Stimulated activated CD4-positive, alpha-beta T cell treated with anti-CD3 and anti-CD28 coated beads, Interleukin-4, amount 100 ng/mL, for 24 hours (primary cell): ENCODE measurements at places on chromosomes 3 and 15.

- DNase-seq: peak; percentile 0
Observed at GRCh38 chr15:101045835-101046691, 126.9 kb downstream of the LRRK1 start.

- DNase-seq: no peak
Observed at GRCh38 chr15:62503451-62503850, 338.4 kb upstream of the C2CD4B start.

DNA sequence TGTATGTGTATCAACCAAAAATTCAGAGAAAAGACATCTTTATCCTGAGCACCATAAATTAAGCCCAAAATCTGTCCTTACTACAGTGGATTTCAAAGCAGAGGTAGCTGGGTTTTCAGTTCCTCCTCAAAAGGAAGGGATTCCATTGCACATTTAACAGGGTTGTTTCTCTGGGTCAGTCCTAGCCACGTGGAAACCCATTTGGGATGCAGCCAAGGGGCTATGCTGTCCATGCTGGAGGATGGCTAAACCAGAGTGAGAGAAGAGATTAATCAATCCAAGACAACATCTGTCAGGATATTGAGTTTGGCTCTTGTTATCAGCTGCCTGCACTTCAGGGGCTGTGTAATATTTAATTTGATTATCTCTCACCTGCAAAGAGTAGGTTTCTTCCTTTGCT, 28.1 kb downstream of the LSAMP start:
- DNase-seq: no peak

DNA sequence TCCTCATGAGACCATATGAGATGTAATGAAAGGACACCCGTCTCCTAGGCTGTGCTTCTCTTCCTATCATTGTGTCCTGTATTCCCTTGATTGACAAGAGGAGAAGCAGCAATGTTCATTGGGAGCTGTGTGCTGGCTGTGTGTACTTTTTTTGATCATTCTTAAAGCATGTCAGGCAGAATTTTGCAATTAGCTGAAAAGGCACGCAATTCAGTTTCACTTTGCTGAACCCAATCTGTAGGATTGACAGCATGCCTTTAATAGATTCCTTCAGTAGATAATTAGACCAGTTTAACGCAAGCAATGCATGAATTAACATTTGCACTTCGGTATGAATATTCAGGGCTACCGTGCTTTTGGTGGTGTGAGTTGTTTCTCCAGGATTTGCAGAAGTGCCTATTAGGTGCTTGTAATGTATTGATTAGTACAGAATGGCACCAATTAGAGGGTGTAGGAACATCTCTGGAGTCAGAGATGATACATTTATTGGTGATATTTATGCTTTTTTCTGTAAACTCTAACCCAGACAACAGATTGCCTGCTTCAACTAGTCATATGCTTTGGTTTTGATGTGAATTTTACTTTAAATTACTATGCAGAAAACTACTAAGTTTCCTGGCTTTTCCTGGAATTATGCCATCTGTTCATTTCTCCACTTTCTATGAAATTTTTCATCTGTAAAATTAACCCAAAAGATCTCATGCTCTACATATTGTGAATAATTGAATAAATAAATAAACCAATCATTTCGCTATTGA, 114.3 kb downstream of the NSUN3 start:
- no peak for DNase-seq

DNA sequence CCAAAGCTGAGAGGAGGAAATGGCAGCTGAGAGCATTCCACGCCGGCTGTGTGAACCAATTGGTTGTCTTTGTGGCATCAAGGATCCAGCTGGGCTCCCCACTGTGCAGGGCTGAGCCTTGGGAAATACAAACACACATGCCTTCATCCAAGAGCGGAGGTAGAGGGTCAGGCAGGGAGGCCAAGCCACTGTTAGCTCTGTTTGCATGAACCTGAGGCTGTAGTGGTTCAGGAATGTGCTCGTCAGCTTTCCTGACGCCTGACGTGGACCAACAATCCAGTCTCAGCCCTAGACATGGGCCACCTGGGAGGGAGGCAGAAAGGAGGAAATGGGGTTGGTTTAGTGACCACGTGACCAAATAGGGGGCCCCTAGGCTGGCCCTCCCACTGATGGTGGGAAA, 276.9 kb downstream of the TLE3 start:
- no peak for DNase-seq

GRCh38 chr15:64162478-64162868, 349 bp downstream of the PPIB start:
- no peak for DNase-seq

DNA sequence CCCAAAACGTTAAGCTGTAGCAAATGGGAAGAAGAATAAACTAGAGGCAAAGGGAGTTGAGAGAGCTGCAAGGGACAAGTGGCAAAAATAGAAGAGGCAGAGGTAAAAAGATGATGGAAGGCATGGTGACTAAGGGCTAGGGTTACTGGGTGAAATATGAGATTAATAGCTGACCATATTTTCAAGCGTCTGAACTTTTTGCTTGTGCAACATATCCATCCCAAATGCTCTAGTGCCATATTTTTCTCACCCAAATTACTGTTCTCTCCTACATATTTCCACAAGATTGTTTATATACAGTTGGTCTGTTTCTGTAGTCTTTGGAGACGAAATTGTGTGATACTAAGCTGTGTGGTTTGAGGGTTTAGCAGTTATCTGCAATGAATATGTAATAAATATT, 145.5 kb downstream of the GMNC start:
- DNase-seq: no peak

DNA sequence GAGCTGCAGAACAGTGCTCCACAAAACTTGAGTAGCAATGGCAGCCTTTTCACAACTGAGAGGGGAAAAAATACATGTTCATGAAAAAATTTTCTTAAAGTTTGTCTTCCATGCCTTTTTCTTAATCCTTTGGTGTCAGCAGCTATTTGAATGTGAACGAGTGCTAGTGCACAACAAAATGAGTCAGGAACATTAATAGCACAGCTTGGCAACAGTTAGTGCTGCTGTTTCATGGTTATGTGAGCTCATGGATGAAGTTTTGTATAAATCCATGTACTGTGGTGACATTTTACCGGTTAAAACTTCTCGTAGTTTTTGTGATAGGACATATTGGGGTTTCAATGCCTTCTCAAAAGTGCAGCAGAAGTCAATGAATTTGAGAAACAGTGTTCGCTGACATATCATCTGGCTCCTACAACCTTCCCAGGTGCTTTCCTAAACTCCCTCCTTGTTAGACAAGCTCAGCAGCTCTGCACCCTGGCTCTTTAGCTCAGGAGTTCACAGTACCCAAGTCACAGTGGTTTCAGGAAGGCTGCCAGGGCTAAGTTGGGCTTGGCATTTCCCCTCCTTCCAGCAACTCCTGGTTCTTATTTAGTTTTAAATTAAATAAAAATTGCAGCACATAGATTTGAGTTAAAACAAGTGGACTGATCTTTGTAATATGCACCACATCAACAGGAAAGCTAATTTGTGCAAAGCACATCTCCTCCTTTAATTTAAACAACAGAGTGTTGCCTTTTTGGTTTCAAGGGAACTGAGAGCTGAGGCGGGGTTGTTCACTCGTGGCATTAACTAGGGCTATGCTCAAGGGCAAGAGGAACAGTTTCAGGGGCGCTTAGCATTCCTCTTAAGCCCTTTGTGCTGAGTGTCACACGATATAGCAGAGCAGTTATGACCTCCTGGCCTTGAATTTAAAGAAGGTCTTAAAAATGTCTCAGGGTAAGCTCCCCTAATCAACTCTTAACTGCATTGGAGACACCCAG, 362.8 kb downstream of the CHST2 start:
- no peak for DNase-seq

DNA sequence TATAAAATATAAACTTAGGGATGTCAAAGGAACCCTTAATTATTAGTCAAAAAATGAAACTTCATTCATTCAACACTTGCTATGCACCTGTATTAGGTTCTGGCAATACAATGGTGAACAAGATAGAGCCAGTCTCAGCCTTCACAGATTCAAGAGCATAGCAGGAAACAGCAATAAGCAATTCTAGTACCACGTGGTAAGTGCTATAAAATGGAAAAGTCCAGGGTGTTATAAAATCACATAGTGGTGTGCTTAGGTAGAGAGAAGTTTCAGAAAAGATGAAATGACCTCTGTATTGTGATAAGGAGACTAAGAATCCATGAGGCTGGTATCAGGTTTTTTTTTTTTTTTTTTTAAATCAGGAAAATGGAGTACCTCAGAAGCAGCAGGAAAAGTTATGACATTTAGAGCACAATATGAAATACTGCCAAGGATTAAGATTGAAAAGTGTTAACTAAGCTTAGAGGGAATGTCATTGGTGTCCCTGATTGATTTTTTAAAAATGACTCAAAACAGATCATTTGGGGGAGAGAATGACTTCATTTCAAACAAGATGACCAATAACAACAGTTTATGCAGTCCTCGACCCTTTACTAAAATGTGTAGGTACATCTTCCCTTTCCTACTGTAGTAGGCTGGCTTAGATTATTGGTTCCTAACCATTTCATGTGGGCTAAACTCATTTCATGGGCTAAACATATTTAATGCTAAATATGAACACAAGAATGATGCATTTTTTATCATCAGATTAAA, 5.0 kb downstream of the TOMM70 start:
- DNase-seq: no peak

DNA sequence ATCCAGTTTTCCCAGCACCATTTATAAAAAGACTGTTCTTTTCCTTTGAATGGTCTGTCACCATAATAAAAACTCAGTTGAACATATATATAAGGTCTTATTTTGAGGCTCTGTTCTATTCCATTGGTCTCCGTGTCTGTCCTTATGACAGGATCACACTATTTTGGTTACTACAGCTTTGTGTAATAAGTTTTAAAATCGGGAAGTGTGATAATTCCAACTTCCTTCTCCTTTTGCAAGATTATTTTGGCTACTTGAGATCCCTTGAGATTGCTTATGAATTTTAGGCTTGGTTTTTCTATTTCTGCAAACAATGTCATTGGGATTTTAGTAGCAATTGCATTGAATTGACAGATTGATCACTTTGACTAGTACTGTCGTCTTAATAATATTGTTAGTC, 35.7 kb downstream of the SACM1L start:
- DNase-seq: no peak

GRCh38 chr3:28268989-28269388, 27.6 kb downstream of the CMC1 start:
- no peak for DNase-seq

DNA sequence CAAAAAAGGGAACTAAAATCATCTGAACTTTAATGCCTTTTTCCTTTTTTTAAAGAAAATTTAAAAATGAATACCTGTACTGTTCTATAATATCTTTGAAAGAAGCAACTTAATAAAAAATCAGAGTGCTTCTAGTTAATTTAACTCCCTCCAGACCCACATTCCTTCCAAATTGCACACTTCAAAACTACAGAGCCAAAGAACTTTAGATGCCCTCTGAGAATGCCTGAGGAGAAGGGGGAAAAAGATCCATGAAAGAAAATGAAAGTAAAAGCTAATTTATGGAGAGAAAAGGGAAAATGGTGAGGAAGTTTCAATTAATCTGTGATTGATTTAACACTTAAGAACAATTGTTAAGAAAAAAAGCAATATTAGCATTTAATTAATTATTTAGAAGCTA, 1141.6 kb downstream of the IGSF11 start:
- no peak for DNase-seq

GRCh38 chr3:195068084-195069080, 202.6 kb downstream of the XXYLT1 start:
- DNase-seq: no peak

DNA sequence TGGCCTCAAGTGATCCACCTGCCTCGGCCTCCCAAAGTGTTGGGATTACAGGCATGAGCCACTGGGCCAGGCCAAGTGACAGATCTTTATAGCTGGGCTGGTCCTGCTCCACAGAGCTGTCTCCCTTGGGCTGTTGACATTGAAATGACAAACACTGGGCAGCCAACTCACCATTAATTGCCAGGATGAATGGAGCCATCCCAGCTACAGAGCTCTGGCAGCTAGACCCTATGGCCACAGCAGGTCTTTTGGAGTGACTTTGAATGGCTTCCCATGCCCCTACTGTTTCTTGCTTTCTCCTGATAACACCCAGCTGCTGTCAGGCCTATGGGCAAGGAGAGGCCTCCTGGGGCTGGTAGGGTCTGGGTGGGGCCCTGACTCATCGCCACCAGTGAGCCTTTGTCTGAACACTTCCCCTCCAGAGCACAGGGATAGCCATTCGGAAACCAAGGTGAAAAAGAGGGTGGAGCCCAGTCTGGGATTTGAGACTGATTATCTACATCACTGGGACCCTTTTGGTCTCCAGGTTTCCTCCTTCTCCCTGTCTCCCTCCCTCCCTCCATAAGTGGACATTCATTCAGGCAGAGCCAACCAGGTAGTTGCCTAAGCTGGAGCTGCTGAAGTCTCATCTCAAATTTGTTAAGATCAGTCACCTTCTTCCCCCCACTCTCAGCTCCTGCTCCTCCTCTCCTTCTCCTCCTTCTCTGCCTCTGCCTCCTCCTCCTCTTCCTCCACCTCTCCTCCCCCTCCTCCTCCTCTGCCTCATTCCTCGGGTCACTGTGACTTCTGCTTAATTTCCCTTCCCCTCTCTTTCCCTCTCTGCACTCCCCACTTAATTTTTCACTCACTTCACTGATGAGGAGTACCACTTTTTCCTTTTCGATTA, 34.0 kb downstream of the BHLHE40 start:
- DNase-seq: no peak

- no peak for DNase-seq
Observed at GRCh38 chr15:79089331-79089889, 1.2 kb downstream of the RASGRF1 start.

GRCh38 chr15:94670438-94671034, 439.2 kb downstream of the MCTP2 start:
- no peak for DNase-seq

DNA sequence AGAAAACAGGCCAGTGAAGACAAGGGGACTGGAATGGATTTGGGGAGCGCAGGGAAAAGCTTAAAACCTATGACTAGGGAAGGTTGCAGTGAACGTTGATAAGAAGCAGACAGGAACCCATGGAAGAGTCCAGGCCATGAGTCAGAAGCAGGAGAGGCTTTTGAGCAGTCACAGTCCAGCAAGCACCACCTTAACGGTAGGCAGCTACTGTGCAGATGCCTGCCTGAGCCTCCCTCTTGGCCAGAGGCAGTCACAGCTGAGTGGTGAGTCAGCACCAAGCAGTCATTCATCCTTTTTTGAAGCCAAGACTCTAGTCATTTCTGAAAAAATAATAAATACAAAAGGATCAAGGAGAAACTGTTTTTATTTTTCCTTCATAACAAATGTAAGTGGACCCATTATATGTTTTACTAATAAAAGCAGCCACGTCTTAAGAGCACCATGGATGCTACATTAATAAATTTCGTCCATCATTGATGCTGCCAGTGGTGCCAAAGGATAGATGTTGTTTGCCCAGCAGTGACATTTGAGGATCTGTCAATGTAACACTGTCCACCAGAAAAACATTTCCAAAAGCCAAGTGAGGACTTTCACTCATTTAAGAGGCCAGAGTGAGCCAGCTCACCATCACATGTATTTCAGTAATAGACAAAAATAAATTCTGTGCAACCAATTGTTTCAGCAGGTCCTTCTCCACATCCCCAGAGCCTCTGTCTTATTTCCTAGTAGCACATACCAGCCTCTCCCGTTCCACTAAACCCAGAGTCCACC, 42.1 kb upstream of the ACTC1 start:
- DNase-seq: no peak

GRCh38 chr3:12885583-12885930, 44.2 kb upstream of the RPL32 start:
- no peak for DNase-seq
